HT1080 (cell line): ENCODE measurements at places on chromosomes 1 and 21. TPM values are rescaled to one million over a fixed set of nuclear protein-coding genes. Genes with fewer than 3 reads are reported as not detected.

The SV2A gene
- 23.1 and 27.7 TPM in 2 replicates for total RNA-seq

The ARHGAP30 gene
- 4.0 and 6.0 TPM in 2 replicates for total RNA-seq

The MEX3A gene
- total RNA-seq = 3.4 and 5.2 TPM in 2 replicates

GRCh38 chr1:164713456-164714207, 154.6 kb downstream of the PBX1 start:
- no peak for DNase-seq

DNA sequence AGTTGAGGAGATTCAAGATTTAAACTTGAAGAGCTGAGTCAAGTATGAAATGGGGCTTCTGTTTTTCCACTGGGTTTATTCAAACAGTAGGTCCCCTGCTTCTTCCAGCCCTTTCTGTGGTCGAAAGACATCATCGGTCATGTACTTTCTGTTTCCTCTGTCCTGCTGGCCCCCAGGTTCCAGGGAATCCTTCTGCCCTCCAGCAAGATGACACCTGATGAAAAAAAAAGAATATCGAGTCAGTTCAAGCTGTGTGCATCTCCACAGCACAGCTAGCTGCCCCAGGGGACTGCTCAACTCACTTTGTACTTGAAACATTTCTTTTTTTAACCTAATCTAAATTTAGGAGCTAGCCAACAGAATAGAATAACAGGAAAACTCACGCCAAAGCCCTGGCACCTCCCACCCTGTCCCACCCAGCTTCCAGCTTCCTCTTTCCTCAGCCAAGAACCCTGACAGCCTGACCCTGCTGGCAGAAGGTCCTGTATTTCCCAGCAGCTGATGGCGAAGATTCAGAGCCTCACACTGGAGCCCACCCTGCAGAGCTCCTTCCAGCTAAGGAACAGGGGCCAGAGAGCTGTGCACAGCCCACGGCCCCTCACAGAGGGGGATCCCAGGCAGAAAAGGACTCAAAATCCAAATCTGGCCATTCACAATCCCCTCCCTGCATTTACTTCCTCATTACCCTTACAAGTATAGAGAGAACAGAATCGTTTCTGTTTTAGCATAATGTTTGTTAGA, 176.5 kb downstream of the PSMG1 start:
- no peak for DNase-seq

DNA sequence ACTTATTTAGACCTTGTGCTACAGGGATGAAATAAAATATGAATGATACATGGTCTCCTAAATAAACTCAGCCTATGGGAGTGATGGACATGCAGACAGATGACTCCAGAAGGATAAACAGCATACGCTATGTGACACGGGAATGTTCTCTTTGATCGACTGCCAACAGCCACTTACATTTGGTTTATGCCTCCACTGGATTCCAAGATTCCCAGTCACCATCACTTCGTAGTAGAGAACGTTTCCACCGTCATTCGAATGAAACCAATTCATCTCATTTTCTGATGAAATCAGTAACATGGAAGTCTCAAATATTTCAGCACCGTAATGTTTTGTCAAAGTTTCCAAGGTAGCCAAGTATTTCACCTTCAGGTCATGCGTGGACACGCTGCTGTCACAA, 99.7 kb downstream of the JAK1 start:
- DNase-seq = no peak

GRCh38 chr1:110495926-110496600, 22.9 kb downstream of the KCNA10 start:
- peak; percentile 68 for DNase-seq

- DNase-seq = no peak
These were observed 32.3 kb downstream of the LAMB3 start for GRCh38 chr1:209619696-209620486.

DNA sequence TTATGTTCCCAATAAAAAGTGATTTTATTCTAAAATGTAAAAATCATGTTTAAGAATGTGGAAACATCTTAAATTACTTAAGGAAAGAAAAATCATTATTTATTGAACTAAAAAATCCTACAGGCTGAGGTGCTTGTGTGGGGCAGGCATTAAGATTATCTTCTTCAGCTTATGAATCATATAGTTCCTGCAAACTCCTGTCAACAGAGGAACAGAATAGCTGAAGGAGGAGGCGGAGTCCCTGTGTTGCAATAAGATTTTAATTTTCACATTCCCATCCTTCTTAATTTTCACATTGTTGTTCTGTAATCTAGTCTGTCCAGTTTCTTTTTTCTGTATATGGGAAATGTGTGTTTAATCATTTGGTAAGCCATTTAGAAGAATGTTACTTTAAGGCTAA, 20.6 kb upstream of the OLFML3 start:
- DNase-seq = no peak

DNA sequence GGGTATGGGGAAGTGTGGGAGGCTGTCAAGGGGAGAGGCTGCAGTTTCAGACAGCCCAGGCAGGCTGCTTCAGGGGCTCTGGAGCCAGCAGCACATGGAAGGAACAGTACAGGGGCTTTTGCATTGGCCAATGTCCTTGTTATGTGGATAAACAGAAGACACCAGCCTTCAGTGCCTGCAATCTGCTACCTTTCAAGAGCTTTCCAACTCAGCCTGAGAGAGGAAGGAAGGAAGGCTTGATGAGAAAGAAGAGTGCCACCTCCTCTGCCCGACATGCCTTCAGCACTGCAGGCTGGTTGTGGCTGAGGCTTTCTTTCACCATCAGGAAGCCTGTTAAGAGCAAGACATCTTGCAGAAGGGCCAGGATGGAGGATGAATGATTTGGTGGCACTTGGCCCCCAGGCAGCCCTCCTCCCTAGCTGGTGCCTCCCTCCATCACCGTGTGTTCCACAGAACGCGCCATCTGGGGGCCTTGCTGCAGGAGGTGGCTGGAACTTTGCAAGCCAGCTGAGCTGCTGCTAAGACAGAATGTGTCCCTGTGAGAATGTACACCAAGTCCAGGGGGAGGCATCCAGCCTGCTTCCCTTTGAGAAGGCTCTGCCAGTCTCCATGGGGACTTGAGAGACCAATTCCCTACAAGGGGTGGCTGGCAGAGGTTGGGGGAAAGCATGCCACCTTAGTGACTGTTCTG, 372.4 kb upstream of the PROX1 start:
- DNase-seq = no peak

DNA sequence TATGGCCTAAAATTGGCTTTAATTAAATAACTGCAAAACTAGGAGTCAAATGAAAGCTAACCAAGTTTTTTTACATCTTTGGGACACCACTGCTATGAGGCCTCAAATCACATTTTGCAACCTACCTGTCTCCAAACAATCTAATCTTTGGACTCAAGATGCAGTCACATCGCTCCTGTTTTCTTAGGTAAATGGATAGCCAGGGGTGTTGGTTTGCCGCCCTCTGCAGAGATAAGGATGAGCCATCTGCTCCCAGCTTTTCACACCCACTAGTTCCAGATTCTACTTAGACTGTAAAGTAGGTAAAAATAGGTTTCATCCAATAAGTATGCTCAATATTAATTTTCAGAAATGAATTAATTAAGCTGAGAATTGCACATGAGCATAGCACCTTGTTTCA, 456.5 kb downstream of the KIF26B start:
- no peak for DNase-seq

- no peak for DNase-seq
These were observed 69.0 kb downstream of the DHRS3 start for GRCh38 chr1:12548973-12549459.

GRCh38 chr1:147641695-147642592, 28.4 kb downstream of the ACP6 start:
- DNase-seq = peak; percentile 20
